ENCODE measurements at places on chromosomes 3 and 15.

DNA sequence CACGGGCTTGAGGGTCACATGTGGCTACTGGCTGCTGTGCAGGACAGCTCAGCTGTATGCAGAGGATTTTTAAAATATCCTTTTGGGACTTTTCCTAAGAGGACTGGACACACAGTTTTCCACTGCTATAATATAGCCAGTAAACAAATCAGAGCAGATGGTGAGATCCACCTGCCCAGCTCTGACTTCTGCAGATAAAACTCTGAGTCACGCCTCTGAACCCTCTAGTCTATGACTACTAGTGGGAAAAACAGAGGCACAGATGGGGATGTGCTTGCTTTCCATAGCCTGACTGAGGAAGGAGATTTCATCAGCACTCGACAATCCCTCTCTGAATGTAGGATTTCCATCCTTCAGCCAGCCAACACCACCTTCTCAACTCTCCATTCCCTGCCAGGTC, 45.1 kb downstream of the COLQ start:
- DNase-seq: no peak

DNA sequence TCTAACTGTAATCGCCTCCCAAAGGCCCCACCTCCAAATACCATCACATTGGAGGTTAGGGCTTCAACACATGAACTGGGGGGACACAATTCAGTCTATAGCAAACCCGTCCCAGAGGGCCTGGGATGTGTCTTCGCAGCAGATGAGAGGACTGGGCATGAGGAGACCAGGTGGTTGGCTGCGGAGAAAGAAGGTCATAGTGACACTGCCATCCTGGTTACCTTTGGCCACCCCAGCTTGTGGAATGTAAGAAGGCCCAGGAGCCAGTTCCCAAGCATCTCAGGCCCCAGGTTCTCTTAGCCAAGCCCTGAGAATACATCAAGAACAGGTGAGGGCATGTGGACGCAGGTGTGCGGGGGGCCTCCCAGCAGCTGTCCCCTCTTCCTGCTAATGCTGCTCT, 6.4 kb upstream of the RARRES1 start:
- no peak for DNase-seq

DNA sequence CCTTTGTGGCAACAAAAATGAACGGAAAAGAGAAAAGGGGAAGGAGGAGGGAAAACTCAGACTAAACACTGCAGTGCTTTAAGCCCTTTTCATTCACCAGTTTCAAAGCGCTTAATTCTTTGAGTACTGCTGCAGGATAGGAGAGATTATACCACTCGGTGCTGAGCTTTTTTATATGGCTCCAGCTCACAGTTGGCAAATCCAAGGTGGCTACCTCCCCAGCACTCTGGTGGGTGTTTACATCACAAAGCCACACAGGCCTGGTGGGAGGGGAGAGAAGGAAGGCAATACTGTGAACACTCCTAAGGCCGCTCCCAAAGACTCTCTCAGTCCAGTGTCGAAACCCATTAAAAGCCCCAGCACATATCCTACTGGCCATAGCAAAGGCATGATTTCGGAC, 191.4 kb downstream of the STT3B start:
- no peak for DNase-seq

DNA sequence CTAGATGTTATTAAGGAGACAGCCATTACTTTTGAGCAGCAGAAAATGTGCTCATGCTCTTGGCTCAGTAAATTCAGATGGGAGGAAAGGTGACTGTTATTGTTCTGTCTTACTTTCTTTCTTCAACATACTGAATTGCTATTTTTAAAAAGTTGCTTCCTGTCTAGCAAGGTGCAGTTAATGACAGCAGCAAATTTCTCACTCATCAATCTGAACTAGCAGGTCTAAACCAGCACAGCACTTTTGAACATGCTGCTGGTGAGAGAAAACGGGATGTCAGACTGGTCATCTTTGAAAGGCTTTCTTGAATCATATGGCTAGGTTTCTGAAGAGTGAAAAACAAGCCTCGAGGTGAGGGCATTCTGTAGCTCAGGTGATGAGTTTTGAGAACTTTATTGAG, 384.7 kb downstream of the MFSD1 start:
- no peak for DNase-seq

GRCh38 chr15:101410612-101411011, 78.9 kb downstream of the PCSK6 start:
- DNase-seq: no peak

DNA sequence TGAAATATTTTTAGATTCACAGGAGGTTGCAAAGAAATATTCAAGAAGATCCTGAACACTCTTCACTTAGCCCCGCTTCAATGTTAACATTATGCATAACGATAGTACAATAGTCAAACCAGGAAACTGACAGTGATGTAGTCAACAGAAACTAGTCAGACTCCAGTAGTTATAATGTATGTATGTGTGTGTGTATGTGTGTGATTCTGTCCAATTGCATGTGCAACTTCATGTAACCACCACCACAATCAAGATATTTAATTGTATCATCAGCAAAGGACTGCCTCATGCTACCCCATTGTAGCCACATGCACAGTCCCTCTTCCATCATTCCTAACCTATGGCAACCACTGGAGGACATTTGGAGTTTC, 77.9 kb downstream of the APBA2 start:
- DNase-seq: no peak

GRCh38 chr15:31324186-31324585, 2.4 kb upstream of the KLF13 start:
- DNase-seq: no peak

DNA sequence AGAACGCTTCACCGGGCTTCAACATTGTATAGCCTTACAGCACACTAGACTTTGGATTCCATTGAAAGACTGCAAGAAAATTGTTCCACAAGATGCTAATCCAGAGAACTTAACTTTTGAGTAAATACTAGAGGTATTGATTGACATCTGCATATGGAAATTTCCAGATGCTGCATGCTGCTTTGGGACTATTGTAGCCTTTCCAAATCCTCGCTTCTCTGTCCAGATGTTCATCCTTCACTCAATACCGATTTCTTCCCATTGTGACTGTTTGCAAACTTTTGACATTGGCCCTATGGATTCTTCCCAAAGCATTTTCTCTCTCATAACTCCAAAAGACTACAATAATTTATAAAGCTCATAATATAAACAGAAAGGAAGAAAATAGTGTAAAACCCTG, 41.4 kb downstream of the COL6A6 start:
- no peak for DNase-seq

Measured in activated T-helper 1 cell treated with anti-CD3 and anti-CD28 coated beads, Interleukin-2, amount 50 U/mL, for 16 hours (primary cell).